ENCODE measurements at places on chromosomes 6 and 20. TPM values are rescaled to one million over a fixed set of nuclear protein-coding genes. Genes with fewer than 3 reads are reported as not detected.
A peak's percentile ranks its signal among the peaks of the same experiment; 100 is the strongest.

The HLA-DMB gene
- not detected for polyA plus RNA-seq

DNA sequence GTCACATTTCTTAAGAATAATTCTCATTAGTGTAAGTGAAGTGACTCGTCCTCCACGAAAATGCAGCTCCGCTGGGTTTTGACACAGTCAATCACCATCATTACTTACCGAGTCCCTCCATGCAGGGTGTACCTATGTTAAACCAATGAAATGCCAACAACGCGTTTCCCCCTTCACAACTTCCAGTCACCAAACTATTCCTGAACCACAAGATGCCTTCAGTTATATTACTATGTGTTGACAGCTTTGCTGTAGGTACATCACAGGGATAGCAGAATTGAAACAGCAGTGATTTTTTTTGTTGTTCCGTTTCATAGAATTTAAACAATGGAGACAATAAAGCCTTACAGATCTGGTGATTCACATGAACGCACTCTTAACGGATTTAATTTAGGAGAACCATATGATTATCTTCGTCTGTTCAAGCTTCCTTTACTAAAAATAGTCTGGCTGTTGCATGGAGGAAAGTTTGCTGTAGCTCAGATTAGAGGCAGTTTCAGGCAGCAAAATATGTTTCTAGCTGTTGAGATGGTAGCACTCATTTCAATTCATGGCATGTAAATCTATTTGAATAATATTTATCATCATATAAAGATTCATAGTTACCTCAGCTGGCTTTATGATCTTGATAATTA lies 652.8 kb downstream of the PRKN start:
- no peak for DNase-seq

DNA sequence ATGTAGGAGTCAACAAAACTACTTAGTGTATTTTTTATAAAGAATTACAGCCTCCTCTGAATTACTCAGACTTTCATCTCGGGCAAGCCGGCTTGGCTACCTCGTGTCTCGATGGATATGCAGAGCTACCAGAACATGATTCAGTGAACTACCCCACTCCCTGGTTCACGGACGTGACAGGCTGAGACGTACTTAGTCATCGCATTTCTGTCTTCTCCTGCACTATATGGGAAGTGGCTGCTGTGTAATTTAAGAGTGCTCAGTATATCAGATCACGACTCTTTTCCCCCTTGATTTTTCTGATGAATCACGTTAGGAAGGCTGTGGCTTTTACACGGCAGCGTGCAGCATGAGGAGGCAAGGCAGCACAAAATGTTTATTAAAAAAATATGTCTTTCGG lies 302.7 kb upstream of the ZFP64 start:
- no peak for DNase-seq

DNA sequence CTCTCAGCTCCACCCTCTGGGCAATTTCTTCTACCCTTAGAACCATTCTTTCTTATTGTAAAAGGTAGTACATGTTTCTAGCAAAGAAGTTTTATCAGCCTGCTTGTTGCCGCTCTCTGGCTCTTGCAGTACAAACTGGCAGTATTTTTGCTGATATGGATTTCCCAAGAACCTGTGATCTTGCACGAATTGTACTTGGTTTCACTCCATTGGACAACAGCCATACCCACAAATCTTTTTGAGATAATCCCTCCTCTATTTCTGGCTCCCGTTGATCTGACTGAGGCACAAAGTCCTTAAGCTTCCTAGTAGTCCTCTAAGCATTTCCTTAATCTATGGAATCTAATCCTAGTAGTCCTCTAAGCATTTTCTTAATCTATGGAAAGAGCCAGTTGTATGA lies 487.0 kb upstream of the PTCHD4 start:
- no peak for DNase-seq

GRCh38 chr6:11366934-11367637 lies 134.6 kb upstream of the NEDD9 start:
- DNase-seq = no peak

DNA sequence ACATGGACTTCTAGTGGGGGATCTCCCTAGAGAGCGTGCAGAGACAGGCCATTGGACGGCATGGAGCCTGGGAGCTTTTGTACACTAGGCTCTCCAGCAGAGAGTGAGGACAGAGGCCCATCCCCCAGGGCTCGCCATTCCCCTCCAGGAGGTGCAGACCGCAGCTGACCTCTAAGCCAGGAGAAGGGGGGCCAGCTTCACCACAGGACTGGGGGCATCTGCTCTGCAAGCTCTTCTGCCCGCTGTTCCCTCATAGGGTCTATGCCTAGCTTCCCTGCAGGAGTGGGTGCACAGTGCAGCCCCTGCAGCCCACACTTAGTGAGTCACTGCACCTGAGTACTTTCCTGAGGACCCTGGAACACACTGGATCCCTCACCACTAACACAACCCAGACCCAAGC lies 94.4 kb downstream of the FHL5 start:
- no peak for DNase-seq

The ATP6V1G2 gene
- 13.6 TPM for polyA plus RNA-seq

DNA sequence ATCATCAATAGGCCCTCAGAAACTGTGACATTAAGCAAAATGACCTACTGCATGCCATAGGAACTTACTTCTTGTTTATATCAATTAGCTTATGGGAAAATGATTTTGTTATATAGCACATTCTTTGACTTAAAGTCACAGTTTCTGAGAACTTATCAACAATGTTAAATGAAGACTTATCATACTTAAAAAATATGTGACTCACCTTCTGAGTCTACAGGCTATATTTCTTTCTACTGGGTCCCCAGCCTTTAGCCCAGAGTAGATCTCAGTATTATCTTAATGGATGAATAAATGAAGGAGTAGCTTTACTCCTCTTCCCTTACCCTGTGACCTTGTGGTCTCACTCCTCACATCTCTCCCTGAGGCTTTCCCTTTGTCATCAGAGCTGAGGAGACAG lies 180.2 kb downstream of the MAFB start:
- DNase-seq = no peak

The OOEP gene
- not detected for polyA plus RNA-seq

GRCh38 chr20:41027872-41028358 lies 707 bp upstream of the TOP1 start:
- no peak for DNase-seq

- peak; percentile 52 for DNase-seq
These were observed 103.1 kb upstream of the POPDC3 start for GRCh38 chr6:105282631-105283585.

DNA sequence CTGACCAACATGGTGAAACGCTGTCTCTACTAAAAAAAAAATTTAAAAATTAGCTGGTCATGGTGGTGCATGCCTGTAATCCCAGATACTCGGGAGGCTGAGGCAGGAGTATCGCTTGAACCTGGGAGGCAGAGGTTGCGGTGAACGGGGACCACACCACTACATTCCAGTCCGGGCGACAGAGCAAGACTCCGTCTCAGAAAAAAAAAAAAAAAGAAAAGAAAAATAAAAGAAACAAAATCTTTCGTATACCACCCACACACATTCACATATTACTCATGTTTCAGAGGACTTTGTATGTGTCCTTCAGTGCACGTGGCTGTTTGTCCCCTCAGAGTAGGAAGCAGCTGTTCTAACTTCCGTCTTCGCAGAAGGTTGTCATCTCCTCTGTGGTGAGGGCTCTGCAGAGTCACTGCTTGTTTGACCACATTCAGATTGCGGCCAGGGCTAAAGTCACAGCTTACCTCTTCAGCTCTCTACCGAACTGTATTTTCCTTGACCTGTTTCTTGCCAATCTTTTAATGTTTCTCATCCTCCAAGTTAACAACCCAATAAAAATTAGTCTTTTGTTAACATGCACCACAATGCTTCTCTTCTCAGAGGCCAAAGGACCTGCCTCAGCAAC lies 36.6 kb upstream of the HIVEP1 start:
- DNase-seq = no peak

DNA sequence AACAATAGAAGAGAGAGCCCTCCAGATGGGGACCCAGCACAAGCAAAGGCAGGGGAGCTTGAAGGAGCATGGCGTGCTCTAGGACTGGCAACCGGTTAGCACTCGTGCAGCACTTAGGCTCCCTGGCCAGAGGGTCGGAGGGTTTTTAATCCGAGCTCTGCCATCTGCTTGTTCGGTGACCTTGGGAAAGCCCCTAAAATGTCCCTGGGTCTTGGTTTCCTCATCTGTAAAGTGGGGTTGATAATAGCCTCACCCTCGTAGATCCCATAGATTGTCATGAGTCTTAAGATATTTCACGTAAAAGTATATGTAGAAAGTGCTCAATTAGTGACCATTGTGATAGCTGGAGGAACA lies 16.6 kb upstream of the HCK start:
- no peak for DNase-seq

The VGLL2 gene
- 0.02 TPM for polyA plus RNA-seq

GRCh38 chr6:17466147-17466546 lies 72.8 kb downstream of the CAP2 start:
- no peak for DNase-seq

GRCh38 chr20:16166737-16167136 lies 406.5 kb downstream of the KIF16B start:
- DNase-seq = no peak

DNA sequence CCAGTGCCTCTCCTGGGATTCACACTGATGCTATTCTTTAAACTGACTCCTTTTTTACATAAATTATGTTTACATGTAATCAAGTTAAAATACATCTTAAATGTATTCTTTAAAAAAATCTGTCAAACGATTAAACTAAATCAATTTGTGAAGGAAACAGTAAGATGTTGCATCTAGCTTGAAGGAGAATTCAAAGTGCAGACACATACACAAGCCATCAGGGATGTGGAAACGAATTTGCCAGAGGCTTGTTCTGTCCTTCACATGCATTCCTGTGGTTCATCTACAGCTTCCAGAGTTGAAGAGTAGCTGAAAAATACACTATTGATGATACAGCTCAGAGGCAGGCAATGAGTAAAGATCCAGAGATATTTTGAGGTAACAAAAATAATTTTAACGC lies 7.3 kb upstream of the BPIFB3 start:
- DNase-seq = no peak

The GSTA1 gene
- polyA plus RNA-seq = not detected

- DNase-seq = no peak
These were observed 302.8 kb downstream of the BTBD9 start for GRCh38 chr6:38336922-38337321.

GRCh38 chr6:144886682-144887081 lies 601.5 kb downstream of the UTRN start:
- peak; percentile 39 for DNase-seq

GRCh38 chr20:14544688-14545087 lies 207.3 kb upstream of the FLRT3 start:
- no peak for DNase-seq

The GMNN gene
- 16.8 TPM for polyA plus RNA-seq

Measured in SK-N-SH (cell line).